Putamen (tissue), 1 donor: ENCODE measurements at places on chromosomes 6 and 20.

GRCh38 chr6:93496548-93496947 lies 77.2 kb upstream of the EPHA7 start:
- no peak for DNase-seq

DNA sequence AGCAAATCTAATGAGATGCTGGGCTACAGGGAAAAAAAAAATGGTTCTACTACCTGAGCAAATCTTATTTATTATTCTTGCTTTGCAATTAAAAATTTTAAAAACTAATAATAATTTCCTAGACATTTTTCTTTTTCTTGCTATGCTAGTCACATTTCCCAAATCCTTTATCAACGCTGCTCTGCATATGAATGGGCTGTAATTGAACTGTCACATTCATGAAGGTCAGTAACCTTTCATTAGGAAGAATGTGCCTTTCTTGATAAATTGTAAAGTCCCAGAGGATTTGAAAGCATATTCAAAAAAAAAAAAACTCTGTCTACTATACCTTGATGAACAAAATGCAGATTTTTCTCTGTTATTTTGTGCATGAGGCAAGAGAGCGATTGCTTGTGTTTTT lies 538.7 kb upstream of the ID4 start:
- no peak for DNase-seq

- DNase-seq, result no peak
Observed at GRCh38 chr6:33053230-33053629, 20.2 kb downstream of the HLA-DPA1 start.

- no peak for DNase-seq
Observed at GRCh38 chr6:3061501-3061941, 6.8 kb upstream of the RIPK1 start.

- DNase-seq, result no peak
Observed at GRCh38 chr6:145809211-145809610, 5.4 kb downstream of the FBXO30 start.

- no peak for DNase-seq
Observed at GRCh38 chr6:90304308-90304707, 7.7 kb upstream of the BACH2 start.

GRCh38 chr6:3762359-3762758 lies 10.8 kb upstream of the PXDC1 start:
- no peak for DNase-seq
